Naive thymus-derived CD8-positive, alpha-beta T cell (primary cell): ENCODE measurements at places on chromosomes 6 and 20. TPM values are rescaled to one million over a fixed set of nuclear protein-coding genes. Genes with fewer than 3 reads are reported as not detected.
A peak's percentile ranks its signal among the peaks of the same experiment; 100 is the strongest.

The WFDC12 gene
- not detected for total RNA-seq

The TRIM40 gene
- total RNA-seq: not detected

The NRN1 gene
- 0.65 TPM for total RNA-seq

The PSMB9 gene
- 102 TPM for total RNA-seq

The DZANK1 gene
- 3.4 TPM for total RNA-seq

The SRSF12 gene
- not detected for total RNA-seq

The SCRT2 gene
- not detected for total RNA-seq

The NKX2-4 gene
- not detected for total RNA-seq

The TP53TG5 gene
- 0.47 TPM for total RNA-seq

GRCh38 chr20:17645546-17646208 lies 36.4 kb downstream of the RRBP1 start:
- no peak overlapping the region for H3K4me3 ChIP-seq
- no peak for DNase-seq
- peaks cover 12% of the 10 kb centered on the region for H3K4me1 ChIP-seq
- H3K27ac ChIP-seq: no peak overlapping the region

GRCh38 chr6:16493112-16493511 lies 254.7 kb downstream of the GMPR start:
- DNase-seq: no peak
- no peaks in the 10 kb centered on the region for H3K36me3 ChIP-seq
- no peak overlapping the region for H3K27ac ChIP-seq
- no peak overlapping the region for H3K4me3 ChIP-seq
- H3K4me1 ChIP-seq: peaks cover 61% of the 10 kb centered on the region

- peak; percentile 63 for DNase-seq
- H3K4me3 ChIP-seq: no peak overlapping the region
Measured at GRCh38 chr6:134636186-134636799, 313.6 kb downstream of the ALDH8A1 start.

DNA sequence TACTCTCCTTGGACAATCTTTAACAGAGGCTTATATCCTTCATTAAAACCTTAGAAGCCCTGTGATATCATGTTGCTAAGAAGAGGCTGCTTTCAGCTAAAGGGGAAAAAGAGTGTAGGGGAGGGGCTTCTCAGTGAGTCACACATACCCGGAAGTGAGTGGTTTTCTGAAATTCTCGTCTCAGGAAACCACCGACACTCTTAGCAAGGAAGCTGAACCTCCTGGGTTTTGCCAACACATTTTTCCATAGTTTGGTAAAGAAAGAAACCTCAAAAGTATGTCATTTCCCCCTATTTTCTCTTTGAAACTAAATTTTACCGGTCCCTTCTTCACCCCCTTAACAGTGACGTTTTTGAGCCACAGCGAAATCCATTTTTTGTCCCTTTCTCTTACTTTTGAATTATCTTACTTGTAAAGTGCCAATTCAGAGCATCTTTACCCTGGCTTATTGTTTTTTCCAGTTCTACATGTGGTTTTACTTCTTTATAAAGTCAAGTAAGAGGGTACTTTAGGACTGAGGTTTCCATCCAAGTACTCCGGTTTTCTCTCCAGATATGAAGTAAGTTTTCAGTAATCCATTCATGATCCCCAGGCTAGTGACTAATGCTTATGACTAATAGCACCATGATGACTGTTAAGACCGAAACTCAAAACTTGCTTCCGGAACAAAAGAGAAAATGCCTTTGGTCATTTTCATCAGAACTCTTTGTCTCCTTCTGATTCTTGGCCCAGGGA lies 219.3 kb downstream of the ARHGAP18 start:
- peak overlapping the region; percentile 82 for H3K4me3 ChIP-seq
- peak overlapping the region; percentile 95 for H3K27ac ChIP-seq
- no peaks in the 10 kb centered on the region for H3K36me3 ChIP-seq

GRCh38 chr6:114936080-114936479 lies 593.3 kb upstream of the HS3ST5 start:
- H3K4me3 ChIP-seq: no peak overlapping the region
- no peaks in the 10 kb centered on the region for H3K27me3 ChIP-seq
- H3K4me1 ChIP-seq: no peaks in the 10 kb centered on the region
- H3K36me3 ChIP-seq: no peaks in the 10 kb centered on the region

GRCh38 chr20:1440024-1440423 lies 26.6 kb downstream of the NSFL1C start:
- no peak overlapping the region for H3K4me3 ChIP-seq
- H3K4me1 ChIP-seq: peaks cover 17% of the 10 kb centered on the region
- no peaks in the 10 kb centered on the region for H3K27me3 ChIP-seq
- no peak for DNase-seq
- H3K27ac ChIP-seq: no peak overlapping the region

DNA sequence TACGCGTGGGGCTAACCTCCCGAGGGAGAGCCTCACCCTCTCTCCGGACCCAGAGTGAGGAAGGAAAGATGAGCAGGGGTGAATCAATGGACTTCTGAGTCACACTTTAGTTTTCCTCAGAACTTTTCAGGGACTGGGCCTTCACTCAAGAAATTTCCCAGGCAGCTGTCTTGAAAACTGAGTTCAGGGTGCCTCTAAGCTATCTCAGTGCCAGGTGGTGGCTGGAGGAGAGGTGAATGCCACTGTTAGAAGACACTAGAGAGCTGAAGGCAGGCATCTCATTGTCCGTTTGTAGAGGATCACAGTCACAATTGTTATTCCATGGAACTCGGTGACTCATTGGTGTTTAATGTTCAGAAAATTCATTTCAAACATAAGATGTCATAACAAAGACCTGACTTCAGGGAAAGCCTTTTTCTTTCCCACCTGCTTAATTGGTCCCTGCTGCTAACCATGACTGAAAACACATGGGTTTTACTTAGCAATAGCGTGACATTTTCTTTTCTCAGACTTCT lies 5.3 kb upstream of the SERPINB6 start:
- no peaks in the 10 kb centered on the region for H3K36me3 ChIP-seq
- no peak for DNase-seq
- peaks cover 29% of the 10 kb centered on the region for H3K4me1 ChIP-seq
- H3K27ac ChIP-seq: no peak overlapping the region

GRCh38 chr6:18306977-18307376 lies 42.6 kb upstream of the DEK start:
- H3K27ac ChIP-seq: no peak overlapping the region
- DNase-seq: no peak
- H3K27me3 ChIP-seq: peaks cover 8% of the 10 kb centered on the region
- no peaks in the 10 kb centered on the region for H3K36me3 ChIP-seq
- no peak overlapping the region for H3K4me3 ChIP-seq

DNA sequence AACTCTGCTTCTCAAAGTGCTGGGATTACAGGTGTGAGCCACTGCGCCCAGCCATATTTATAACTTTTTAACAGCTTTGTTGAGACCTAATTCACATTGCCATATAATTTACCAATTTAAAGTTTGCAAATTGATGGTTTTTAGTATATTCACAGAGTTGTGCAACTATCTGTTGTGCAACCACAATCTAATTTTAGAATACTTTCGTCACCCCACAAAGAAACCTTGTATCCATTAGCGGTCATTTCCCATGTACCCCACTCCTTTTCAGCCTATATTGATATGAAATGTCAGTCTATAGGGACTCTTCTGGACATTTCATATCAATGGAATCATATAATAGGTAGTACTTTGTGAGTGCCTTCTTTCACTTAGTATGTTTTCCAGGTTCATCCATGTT lies 55.8 kb downstream of the FOXO3 start:
- H3K4me1 ChIP-seq: peaks cover 38% of the 10 kb centered on the region
- no peaks in the 10 kb centered on the region for H3K27me3 ChIP-seq
- peaks cover 4% of the 10 kb centered on the region for H3K36me3 ChIP-seq
- no peak overlapping the region for H3K4me3 ChIP-seq

DNA sequence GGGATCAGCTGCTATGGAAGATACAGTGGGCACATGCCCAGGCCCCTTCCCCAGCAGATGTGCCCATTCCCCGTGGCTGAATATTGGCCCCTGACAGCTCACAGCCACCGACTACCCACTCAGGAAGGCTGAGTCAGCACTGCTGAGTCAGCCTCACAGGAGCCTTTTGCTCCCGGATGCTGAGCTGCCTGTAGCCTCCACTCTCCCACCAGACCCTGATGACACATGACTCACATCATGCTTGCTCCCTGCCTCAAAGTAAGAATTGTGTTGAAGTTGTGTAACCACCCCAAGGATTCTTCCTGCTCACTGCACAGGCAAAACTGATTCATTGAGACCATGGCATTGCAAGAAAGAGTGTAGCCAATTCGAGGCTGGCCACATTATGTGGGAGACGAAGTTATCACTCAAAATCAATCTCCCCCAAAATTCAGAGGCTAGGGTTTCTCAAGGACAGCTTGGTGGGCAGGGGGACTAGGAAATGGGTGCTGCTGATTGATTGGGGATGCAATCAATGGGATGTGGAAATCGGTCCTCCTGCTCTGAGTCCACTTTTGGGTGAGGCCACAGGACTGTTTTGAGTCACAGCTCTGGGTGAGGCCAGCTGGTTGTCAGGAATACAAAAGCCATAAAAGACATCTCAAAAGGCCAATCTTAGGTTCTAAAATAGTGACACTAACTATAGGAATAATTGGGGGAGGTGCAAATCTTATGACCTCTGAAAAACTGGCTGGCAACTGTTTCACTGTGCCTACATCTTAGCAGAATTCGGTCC lies 556.6 kb upstream of the CDH4 start:
- H3K27ac ChIP-seq: no peak overlapping the region
- DNase-seq: no peak
- H3K36me3 ChIP-seq: no peaks in the 10 kb centered on the region
- H3K4me3 ChIP-seq: no peak overlapping the region
- H3K4me1 ChIP-seq: no peaks in the 10 kb centered on the region

DNA sequence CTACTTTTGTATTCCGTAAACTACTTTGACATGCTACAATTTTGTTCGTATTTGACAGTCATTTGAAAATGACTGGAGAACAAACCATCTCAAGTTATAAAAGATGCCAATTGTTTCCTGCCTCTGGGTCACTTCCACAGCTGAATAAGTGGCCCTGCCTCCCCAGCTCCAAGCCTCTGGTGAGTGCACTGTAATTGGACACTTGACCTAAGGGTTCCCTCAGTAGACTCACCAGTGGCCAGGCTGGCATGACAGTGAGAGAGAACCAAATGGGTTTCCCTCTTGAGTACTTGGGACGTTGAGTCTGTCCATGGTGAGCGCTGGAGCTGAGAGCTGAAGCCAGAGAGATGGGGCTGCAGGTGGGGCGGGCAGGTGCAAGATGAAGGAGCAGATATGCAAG lies 57.1 kb downstream of the SLC35D3 start:
- H3K27me3 ChIP-seq: peaks cover 14% of the 10 kb centered on the region
- no peak overlapping the region for H3K4me3 ChIP-seq
- H3K4me1 ChIP-seq: no peaks in the 10 kb centered on the region
- H3K27ac ChIP-seq: no peak overlapping the region
- no peaks in the 10 kb centered on the region for H3K36me3 ChIP-seq

- no peak overlapping the region for H3K27ac ChIP-seq
- DNase-seq: no peak
- H3K36me3 ChIP-seq: peaks cover 8% of the 10 kb centered on the region
- peaks cover 2% of the 10 kb centered on the region for H3K4me1 ChIP-seq
Measured at GRCh38 chr6:29908341-29908662, 34.0 kb upstream of the HLA-A start.

DNA sequence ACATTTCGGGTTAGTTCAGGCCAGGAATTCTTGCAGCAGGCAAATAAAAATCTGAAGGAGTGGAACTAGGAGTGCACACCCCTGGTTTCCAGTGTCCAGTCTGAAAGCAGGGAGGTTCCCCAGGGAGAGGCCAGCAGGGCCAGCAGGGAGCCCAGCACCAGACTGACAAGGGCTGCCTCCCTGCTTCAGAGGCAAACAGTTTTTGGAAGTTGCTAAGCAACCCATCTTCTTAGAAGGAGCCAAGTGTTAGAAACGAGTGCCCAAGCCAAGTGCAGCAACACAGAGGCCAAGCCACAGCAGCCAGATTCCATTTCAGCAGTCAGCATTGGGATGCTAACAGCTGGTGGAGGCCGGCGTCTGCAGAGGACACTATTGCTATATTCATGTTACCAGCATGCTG lies 179.1 kb downstream of the SYNDIG1 start:
- no peaks in the 10 kb centered on the region for H3K36me3 ChIP-seq
- H3K27ac ChIP-seq: no peak overlapping the region
- no peak overlapping the region for H3K4me3 ChIP-seq
- H3K27me3 ChIP-seq: no peaks in the 10 kb centered on the region
- H3K4me1 ChIP-seq: peaks cover 10% of the 10 kb centered on the region

DNA sequence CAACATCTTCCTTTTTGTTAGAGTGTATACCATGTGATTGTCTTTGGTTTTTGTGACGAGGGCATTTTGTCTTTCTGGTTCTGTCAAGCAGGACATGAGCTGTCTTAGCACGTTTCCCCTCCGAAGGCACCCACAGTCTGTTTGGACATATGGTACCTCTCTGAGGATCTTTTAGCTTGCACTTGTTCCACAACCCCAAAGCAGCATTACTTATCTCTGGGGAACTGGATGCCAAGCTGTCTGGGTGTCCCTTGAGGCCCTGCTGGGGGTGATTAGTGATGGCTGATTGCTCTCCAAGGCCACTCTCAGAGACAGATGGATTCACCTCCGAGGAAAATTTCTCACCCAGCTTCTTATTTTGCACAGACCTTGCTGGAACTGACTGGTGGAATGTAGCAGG lies 445.0 kb upstream of the CHD6 start:
- no peak overlapping the region for H3K4me3 ChIP-seq
- no peak overlapping the region for H3K27ac ChIP-seq
- no peaks in the 10 kb centered on the region for H3K36me3 ChIP-seq
- no peaks in the 10 kb centered on the region for H3K27me3 ChIP-seq

- DNase-seq: no peak
- H3K4me1 ChIP-seq: peaks cover 2% of the 10 kb centered on the region
- H3K36me3 ChIP-seq: no peaks in the 10 kb centered on the region
- no peaks in the 10 kb centered on the region for H3K27me3 ChIP-seq
- H3K27ac ChIP-seq: no peak overlapping the region
- H3K4me3 ChIP-seq: no peak overlapping the region
Measured at GRCh38 chr20:12969071-12969669, 39.6 kb upstream of the SPTLC3 start.

DNA sequence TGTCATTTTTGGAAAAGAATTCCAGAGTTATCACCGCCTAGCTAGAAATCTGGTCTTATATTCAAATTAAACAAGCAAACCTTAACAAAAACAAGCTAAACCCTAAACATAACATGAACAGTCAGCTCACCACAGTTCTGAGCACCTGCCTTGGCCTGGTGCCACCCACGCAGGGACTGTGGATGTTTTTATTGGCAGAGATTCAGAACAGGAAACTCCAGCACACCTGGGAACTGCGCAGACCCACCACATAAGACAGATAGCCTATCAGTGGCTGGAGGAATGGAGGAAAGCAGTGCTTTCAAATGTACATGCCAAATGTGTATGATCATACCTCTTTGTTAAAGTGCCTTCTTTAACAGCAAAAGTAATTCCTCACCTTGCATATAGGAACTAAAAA lies 8.9 kb downstream of the SLC16A10 start:
- H3K4me3 ChIP-seq: peak overlapping the region; percentile 69
- H3K36me3 ChIP-seq: no peaks in the 10 kb centered on the region
- H3K27me3 ChIP-seq: no peaks in the 10 kb centered on the region
- peak; percentile 78 for DNase-seq
- peaks cover 16% of the 10 kb centered on the region for H3K4me1 ChIP-seq

DNA sequence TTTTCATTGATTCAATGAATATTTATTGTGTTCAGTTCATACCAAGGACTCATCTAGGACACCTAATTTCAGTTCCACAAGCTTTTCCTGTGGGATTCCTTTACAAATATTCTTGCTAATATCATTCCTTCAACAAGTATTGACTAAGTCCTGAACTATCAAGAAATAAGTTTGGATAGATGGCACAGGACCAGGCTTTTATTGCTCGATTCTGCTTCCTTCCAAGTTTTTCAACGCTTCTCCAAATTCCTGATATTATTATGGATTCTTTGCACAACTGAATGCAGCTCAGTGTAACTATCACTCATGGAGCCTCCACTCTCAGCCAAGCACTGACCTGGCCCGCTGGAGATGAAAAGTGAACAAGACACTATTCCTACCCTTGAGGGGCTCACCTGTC lies 32.7 kb upstream of the COL21A1 start:
- DNase-seq: no peak
- no peaks in the 10 kb centered on the region for H3K4me1 ChIP-seq
- H3K27me3 ChIP-seq: no peaks in the 10 kb centered on the region
- H3K36me3 ChIP-seq: no peaks in the 10 kb centered on the region
